ENCODE measurements at places on chromosomes 13 and 19.
A peak's percentile ranks its signal among the peaks of the same experiment; 100 is the strongest.

DNA sequence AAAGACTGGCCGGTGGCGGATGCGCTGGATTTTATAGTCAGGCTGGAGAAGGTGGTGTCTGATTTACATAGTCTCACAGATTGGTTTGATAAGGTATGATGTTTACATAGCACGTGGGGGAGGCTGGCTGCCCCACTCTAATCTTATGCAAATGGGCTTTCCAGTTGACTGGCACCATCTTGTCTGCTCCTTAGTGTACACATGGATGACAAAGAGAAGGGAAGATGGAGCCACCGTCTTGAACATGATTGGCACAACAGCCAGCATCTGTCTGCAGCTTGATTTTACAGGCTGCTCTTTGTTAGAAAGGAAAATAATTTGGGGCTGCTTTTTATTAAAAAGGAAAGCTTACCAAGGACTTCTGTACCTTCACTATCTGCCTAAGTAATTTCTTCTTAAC, 265.2 kb upstream of the MAB21L1 start:
- DNase-seq, result no peak

DNA sequence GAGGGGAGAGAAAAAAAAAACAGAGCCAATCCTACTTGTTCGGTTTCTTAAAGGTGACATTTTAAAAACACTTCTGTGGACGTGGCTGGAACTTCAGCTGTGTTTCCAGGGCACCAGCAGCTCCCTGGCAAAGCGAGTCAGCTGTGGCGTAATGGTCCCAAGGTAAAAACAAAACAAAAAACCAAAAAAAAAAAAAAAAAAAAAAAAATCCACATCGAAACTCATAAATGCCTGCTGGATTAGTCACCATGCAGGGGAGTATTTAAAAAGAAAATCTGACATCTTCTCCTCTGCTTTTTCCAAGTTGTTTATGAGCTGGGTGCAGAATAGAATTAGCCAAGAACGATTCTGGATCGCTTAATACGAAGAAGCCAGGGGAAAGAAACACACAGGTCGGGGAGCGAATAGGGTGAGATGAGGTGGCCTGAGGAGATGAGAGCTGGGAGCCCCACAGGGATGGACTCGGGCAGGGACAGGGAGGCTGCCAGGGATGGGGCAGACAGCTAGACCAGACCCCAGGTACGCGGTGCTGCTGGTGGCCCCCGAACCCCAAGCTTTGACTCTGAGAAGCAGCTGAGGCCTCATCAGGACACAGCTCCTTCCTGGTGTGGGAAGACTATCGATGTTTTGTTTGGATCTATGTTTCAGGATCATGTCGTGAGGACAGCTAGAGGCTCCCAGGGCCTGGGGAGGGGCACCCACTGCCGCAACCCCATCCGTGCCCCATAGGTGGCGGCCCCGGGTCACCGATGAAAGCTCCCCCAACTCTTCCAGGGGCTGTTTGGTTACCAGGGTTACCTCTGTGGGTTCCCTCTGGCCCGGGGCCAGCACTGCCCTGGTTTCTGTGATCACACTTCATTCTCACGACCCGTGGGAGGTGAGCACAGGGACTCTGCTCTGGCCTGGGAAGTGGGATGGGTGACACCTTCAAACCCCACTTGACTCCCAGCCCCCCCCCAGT, 3.1 kb upstream of the CTXN1 start:
- peak; percentile 91 for DNase-seq

GRCh38 chr13:55214841-55215345, 1925.8 kb upstream of the PRR20A start:
- no peak for DNase-seq

DNA sequence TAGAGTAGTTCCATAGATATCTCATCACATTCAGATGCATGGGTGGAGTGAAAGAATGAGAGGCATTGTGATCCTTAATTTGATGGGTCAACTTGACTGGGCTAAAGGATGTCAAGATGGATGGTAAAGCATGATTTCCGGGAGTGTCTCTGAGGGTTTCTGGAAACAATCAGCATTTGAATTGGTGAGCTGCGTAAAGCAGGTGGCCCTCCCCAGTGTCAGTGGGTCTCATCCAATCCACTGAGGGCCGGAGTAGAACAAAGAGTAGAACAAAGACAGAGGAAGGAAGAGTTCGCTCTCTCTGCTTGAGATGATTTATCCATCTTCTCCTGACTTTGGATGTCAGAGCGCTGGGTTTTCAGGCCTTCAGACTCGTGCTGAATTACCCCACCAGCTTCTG, 43.1 kb downstream of the SERP2 start:
- no peak for DNase-seq

DNA sequence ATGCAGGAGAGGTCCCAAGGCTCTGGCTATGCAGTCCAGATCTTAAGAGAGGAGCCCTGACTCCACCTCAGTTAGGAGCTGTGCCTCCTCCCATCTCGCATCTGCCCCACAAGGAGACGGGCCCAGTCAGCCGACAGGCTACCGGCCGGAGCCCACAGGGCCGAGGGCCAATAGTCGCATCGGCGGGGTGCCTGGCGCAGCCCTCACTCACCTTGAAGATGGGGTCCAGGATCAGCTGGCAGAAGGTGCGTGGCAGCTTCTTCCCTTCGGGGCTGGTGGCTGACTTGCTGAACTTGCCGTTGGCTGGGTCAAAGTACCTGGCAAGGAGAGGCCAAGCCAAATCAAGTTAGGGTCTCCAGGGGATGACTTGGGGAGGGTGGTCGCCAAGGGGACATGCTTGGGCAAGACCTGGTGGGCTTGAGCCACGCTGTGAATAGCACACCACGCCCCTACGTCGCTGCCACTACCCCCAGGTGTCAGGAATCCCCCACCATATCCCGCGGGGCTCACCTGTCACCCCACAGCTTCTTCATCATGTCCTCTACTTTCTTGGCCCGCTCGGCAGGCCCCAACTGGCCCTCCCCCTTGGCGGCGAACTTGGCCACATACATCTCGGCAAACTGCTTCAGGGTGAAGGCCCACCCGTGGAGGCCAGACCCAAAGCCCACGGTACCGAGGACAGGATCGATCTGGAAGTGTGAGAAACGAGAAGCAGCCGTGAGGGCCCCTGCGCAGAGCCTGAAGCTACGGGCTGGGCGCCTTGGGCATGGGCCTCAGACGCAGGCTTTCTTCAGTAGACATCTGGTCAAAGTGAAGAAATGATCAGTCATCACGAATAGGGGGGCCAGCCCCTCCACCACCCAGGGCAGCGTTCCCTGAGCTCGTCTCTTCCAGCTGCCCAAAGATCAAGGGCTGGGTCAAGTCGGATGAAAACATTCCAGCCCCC, 3.3 kb downstream of the EEF2 start:
- DNase-seq, result no peak
